ENCODE measurements at places on chromosomes 16 and 17.
A peak's percentile ranks its signal among the peaks of the same experiment; 100 is the strongest.

DNA sequence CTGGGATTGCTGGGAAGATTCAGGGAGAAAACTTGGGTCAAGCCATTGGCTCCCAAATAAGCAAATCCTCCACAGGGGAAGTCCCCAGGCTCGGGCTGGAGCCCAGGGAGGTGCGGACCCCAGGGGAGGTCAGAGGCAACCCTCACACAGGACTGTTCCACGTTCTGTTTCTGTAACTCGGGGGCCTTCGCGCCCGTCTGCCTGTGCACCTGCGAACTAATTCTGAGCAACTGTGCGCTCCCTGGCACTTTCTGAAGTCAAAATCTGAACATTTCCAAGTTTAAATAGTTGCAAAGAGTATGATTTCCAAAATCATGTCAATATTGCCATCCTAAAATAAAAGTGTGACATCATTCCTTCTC is 16.8 kb downstream of the TIMM22 start:
- DNase-seq: no peak

GRCh38 chr17:76232342-76232741 is 8.0 kb downstream of the RNF157 start:
- peak; percentile 84 for DNase-seq

GRCh38 chr17:78976907-78977680 is 2.6 kb downstream of the LGALS3BP start:
- no peak for DNase-seq

GRCh38 chr16:77951788-77952187 is 70.6 kb upstream of the CLEC3A start:
- DNase-seq: peak; percentile 9

GRCh38 chr16:80407265-80407987 is 133.4 kb upstream of the DYNLRB2 start:
- no peak for DNase-seq

GRCh38 chr17:8133941-8134340 is 10.0 kb upstream of the HES7 start:
- DNase-seq: peak; percentile 37

GRCh38 chr16:78551487-78552085 is 452.1 kb downstream of the WWOX start:
- DNase-seq: no peak

GRCh38 chr17:34445101-34445500 is 82.1 kb upstream of the CCL1 start:
- no peak for DNase-seq

- DNase-seq: no peak
Observed at GRCh38 chr17:59538195-59538909, 27.1 kb upstream of the DHX40 start.

- DNase-seq: no peak
Observed at GRCh38 chr16:52368859-52369258, 178.1 kb downstream of the TOX3 start.

DNA sequence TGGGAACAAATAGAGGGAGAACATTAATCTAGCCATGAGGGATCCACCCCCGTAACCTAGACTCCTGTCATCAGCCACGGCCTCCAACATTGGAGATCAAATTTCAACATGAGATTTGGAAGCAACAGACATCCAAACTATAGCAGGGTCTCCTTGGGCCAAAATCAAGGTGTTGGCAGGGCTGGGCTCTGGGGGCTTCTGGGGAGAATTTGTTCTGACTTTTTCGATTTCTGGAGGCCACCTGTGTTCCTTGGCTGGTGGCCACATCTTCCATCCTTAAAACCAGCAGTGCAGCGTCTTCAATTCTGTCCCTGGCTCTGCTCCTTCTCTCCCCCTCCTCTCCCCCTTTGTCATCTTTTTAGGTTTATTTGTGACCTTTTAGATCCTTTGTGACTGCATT is 546.2 kb downstream of the WWOX start:
- no peak for DNase-seq

GRCh38 chr16:11198375-11198774 is 57.6 kb downstream of the SOCS1 start:
- no peak for DNase-seq

- DNase-seq: no peak
Observed at GRCh38 chr16:83599789-83600462, 207.9 kb upstream of the HSBP1 start.

DNA sequence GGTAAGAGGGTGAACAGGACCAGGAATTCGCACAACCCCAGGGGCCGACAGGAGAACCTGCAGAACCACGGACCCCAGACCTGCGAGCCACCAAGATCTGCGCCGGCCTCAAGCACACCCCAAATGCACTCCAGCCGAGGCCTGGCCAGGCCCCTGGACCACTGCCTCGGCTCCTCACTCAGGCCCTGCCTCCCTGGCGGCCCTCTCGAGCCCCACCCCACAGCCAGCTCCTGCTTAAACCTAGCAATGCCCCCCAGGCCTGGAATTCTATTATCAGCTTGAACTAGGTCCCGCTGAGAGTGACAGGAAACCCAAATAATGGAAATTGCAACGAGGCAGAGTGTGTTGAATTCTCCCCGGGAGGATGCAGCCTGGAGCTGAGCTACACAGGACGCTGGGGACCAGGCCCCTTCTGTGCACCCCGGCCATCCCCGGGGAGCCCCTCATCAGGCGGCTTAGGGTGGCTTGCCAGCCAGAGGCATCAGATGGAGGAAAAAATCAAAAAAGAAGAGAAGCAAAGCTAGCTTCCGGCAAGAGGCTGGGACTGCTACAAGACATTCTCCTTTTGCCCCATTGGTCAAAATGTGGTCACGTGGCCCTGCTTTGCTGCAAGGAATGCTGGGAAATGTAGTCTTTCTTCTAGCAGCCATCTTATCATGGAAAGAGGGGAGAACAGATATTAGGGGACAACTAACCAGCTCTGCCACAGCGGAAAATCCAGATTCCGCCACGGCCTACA is 2.4 kb upstream of the ENPP7 start:
- DNase-seq: peak; percentile 50

DNA sequence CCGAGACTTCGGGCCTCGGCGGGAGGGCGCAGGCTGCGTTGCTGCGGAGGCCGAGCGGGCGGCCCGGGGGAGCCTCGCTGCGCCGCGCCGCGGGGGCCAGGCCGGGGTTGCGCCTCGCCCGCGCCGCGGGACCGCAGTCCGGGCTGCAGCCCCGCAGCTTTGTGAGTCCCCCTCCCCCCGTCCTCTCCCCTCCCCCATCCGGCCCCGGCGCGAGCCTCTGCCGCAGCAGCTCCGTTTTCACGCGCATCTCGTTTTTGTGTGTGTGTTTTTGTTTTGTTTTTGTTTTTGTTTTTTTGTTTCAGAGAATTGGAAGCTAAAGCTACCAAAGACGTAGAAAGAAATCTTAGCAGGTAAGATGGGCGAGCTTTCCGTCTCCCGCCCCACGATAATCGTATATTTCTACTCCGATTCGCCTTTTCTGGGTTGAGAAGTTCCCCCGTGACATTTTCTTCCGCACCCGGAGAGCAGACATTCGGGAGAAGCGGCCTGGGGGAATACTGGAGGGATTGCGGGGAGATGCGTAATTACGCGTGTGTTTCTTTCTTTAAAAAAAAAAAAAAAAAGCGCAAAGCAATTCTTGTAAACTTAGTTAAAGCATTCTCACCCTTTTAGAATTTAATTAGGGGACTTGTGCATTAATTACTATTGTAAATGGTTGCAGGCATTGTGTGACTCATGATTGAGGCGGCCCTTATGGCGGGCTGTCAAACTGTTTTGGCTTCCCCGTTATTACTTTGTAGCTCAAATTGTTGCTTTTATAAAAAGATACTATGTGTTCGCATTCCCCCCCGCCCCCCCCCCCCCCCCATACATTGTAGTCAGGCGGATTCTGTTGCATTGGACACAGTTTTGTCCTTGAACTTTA is 732 bp downstream of the TNRC6A start:
- no peak for DNase-seq

- no peak for DNase-seq
Observed at GRCh38 chr17:12553625-12554024, 112.1 kb upstream of the MYOCD start.

DNA sequence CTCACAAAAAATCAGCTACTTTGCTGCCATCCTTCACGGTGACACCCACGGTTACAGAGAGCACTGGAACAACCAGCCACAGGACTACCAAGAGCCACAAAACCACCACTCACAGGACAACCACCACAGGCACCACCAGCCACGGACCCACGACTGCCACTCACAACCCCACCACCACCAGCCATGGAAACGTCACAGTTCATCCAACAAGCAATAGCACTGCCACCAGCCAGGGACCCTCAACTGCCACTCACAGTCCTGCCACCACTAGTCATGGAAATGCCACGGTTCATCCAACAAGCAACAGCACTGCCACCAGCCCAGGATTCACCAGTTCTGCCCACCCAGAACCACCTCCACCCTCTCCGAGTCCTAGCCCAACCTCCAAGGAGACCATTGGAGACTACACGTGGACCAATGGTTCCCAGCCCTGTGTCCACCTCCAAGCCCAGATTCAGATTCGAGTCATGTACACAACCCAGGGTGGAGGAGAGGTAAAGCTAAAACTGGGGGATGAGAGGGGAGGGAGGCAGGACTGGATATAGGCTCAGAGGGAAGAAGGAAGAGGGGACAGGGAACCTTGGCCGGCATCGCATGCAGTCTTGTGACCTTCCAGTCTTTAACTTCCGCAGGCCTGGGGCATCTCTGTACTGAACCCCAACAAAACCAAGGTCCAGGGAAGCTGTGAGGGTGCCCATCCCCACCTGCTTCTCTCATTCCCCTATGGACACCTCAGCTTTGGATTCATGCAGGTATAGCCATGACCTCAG is 581 bp downstream of the CD68 start:
- no peak for DNase-seq

DNA sequence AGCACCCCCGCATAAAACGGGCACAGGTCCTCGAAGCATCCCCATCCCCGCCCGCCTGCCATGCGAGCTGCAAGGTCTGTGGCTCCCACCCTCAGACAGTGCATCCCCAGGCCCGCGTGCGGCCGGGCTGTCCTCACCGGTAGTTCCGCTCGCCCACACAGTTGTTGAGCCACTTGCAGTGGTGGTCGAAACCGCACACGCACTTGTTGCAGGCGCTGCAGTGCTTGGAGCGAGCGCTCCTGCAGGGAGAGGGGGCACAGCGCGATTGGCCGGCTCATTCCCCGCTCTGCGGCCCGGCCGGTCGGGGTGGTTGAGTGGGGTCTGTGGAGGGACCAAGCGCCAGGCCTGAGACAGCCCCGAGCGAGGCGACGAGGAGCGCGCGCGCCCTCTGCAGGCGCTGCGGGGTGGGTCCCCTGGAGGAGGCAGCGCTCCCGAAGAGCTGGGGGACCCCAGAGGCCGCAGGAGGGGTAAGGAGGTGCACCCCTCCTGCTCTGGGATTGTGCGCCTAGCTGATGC is 6.0 kb upstream of the TPPP3 start:
- DNase-seq: no peak

GRCh38 chr17:29625037-29625750 is 2.5 kb upstream of the CORO6 start:
- DNase-seq: peak; percentile 69

- DNase-seq: no peak
Observed at GRCh38 chr17:45225964-45226530, 4.4 kb downstream of the FMNL1 start.

Measured in foreskin keratinocyte (primary cell).